Right kidney (tissue), 9 donors: ENCODE measurements at places on chromosomes 16 and 17.

GRCh38 chr16:65490286-65490685, 368.4 kb upstream of the CDH11 start:
- no peak for DNase-seq

DNA sequence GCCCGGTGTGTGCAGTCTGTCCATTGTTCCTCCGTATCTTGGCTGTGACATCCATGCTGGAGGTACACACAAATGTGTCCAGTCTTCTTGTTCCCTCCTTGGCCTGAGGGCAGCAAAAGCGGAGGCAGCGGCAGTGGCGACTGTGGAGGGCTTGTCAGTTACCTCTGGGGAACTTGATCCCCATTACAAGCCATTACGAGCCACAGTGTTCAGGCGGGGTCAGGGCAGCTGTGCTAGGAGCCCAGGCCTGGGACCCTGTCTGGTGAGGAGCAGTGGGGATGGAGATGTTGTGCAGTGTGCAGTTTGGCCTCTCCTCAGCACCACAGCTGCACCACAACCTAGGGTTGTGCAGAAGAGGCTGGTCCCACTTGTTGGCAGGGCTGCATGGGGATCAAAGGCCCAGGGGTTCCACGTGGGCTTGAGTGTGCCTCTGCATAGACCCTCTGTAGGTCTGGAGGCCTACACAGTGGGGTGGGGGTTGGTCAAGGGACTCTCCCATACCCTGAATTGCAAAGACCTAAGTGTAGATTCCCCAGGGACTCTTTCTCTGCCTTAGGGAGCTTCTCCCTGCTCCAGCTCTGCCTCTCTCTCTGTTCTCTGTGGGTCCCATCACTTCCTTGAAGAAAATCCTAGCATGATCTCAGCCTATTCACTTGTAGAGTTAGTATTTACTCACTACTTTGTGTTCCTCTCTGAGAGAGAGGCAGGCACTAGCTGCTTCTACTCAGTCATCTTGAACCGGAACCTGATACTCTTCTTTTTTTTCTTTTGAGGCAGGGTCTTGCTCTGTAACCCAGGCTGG, 58.8 kb downstream of the SLFN11 start:
- no peak for DNase-seq

GRCh38 chr16:21683184-21683583, 19.4 kb downstream of the OTOA start:
- DNase-seq = no peak

DNA sequence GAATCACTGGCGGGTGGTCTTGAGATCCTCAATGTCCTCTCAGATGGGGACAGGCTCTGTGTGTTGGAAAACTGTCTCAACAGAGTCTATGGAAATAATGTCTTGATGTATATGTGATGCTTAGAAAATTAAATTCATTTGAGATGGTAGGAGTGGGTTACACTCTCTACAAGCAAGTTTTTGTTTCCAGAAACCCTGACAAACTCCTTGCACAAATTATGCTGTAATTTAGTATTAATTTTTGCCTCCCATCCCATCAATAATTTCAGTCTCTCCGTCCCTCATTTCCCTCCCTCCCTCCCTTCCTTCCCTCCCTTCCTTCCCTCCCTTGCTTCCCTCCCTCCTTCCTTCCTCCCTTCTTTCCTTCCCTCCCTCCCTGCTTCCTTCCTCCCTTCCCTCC, 488.0 kb upstream of the C16orf82 start:
- DNase-seq = no peak

DNA sequence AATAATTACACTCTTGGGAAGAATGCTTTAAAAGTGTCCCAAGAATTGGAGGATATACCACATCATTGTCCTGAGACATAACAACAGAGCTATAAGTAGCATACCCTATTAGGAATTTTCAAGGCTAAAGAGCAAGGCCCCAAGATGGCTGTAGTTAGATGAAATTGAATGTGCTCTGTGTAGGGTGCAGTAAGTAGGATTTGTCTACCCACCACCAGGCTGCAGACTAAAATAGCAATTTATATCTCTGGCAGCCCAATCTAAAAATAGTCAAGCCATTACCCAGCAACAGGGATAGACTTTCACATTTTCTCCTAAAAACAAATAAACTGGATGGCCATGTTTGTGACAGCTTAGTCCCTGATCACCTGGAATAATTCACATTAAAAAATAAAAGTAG, 5.6 kb downstream of the MMD start:
- no peak for DNase-seq

DNA sequence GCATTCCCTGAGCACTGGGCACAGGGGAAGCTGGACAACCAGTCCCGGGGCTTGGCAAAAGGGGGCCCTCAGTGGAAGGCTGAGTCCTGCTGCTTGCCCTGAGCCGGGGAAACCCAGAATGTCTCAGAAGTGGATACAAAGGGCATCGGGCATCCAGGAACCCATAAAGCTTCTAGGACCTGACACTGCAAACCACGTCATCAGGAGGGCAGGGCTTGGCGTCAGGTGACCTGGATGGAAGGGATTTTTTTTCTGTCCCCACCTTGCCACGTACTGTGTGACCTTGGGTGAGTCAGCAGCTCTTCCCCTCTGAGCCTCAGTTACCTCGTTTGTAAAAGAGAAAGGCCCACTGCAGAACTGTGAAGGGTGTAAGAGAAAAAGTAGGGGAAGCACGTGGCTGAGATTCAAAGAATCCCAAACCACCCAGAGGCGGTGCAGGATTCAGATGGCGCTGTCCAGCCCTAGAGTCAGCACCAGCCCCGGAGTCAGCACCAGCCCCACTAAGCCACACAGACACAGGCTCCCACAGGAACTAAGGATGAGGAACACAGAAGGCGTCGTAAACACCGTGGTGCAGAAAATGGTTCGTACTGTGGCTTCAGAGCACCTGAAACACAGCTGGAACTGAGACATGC, 53.7 kb downstream of the C16orf95 start:
- no peak for DNase-seq

GRCh38 chr16:66477028-66477515, 50.0 kb downstream of the BEAN1 start:
- no peak for DNase-seq

- DNase-seq = no peak
These were observed 9.9 kb downstream of the C16orf46 start for GRCh38 chr16:81067166-81067565.

GRCh38 chr17:29584452-29585079, 4.9 kb downstream of the GIT1 start:
- no peak for DNase-seq

DNA sequence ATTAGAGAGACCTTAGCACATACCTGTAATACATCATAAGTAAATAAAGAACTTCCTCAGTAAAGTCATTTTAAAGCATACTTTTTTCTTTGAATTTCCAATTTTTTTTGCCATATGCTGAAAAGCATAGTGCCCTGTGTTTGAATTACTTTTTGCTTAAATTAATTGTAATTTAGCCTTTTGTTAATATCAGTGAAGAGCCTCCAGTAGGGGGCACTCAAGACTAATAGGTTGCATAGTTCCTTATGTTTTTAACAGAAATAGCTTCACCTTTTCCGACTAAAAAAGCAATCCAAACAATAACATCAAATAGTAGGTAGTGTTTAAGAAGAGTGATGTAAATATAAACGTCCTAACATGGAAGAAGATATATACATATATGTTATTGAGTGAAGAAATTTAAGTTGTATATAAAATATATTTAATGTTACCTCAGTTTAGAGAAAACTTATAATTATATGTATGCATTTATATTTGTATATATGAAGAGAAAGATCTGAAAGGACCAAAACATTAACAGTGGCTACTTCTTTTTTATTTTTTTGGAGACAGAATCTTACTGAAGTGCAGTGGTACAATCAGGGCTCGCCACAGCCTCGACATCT, 18.6 kb downstream of the RAD51C start:
- no peak for DNase-seq

DNA sequence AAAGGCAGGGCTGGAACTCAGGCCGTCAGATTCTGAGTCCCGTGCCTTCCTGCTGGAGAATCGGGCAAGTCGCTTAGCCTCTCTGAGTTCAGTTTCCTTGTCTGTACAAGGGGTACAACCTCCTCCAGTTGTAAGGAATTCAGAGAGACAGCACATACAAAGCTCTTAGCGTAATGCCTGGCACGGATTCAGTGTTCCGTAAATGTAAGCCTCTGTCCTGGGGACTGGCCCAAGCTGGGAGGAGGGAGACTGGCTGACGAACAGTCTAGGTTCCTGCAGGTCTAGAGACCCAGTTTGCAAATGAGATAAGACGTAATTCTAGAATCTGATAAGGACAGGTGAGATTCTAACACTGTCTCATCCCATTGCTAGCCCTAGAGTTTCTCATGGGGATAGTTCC, 9.9 kb downstream of the METTL22 start:
- DNase-seq = no peak

DNA sequence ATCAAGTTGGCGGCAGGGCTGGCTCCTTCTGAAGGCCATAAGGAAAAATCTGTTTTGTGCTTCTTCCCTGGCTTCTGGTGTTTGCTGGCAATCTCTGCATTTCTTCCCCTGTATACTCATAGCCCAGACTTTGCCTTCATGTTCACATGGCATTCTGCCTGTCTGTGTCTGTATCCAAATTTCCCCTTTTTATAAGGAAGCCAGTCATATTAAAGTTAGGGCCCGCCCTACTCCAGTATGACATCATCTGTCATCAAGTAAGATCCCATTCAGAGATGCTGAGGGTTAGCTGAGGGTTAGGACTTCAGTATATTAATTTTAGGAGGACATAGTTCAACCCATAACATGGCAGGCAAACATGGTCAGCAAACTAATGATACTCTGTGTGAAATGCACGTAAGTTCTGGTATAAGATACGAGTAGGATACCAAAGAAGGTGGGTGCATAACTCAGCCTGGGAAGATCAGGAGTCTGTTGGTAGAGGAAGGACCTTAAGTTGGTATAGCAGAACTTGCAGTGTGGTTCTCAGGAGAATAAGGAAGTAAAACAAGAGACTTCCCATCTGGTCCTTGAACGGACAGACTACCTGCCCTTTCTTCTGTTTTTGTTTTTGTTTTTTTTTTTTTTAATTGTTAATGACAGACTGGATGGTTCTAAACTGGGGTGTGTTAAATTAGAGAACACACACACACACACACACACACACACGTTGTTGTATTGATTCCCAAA, 13.9 kb downstream of the MAP2K6 start:
- no peak for DNase-seq

DNA sequence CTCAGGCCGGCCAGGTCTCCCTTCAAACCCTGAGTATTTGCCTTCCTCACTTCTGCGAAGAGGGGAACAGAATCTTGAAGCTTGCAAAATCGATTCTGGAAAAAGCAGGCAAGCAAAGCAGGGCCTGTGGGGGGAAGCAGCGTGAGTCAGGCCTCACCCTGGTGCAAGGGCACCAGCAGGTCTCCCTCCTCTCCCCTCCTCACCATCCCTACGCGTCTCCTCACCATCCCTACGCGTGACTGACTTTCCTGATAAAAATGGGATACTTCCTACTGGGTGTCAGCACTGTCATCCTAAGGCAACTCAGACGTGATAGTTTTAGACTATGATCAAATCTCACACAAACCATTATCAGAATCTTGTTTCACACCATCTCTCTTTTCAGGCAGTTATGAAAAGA, 12.1 kb downstream of the CMTM3 start:
- no peak for DNase-seq

GRCh38 chr17:19631905-19632304, 16.6 kb upstream of the ALDH3A2 start:
- no peak for DNase-seq

DNA sequence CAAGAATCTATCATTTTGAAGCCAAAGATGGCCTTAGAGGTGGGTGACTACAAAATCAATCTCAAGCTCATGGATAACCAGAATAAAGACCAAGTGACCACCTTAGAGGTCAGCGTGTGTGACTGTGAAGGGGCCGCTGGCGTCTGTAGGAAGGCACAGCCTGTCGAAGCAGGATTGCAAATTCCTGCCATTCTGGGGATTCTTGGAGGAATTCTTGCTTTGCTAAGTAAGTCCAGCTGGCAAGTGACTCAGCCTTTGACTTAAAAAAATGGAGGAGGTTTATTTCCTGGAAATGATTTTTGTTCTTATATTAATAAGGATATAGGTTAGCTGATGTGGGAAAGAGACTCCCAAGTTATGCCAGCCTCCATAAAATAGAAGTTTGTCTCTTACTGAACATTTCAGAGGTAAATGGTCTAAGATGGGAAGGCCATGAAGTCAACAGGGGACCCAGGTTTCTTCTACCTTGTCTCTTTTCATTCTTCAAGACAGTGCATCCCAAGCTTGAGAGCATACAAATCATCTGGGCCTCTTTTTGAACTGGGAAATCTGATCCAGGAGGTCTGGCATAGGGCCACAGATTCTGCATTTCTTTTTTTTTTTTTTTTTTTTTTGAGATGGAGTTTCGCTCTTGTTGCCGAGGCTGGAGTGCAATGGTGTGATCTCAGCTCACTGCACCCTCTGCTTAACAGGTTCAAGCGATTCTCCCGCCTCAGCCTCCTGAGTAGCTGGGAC, 19.8 kb upstream of the TANGO6 start:
- DNase-seq = no peak

GRCh38 chr17:50165867-50166517, at the start of gene SGCA:
TSS of gene SGCA (plus strand) at chr17:50166005. CDS start at chr17:50166041, 36 bp downstream.
- DNase-seq = no peak

GRCh38 chr16:57179215-57179828, 6.5 kb downstream of the PSME3IP1 start:
- no peak for DNase-seq

GRCh38 chr17:46053911-46054534, 55.0 kb downstream of the STH start:
- DNase-seq = no peak

DNA sequence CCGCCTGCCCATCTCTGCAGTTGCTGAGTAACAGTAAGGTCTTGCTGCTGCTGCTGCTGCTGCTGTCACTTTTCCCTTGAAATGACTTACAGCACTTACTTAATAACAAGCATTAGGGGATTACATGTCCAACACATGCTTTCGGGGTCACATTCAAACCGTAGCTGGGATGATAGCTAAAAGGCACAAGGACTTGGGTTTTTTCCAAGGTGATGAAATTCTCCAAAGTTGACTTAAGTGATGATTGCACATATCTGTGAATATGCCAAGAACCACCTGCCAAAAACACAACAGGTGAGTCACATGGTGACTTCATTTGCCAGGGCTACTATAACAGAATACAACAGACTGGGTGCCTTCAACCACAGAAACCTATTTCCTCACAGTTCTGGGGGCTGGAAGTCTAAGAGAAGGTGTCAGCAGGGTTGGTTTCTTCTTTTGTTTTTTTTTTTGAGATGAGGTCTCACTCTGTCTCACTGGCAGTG, 121.9 kb upstream of the TNRC6C start:
- no peak for DNase-seq

- no peak for DNase-seq
These were observed 52.4 kb upstream of the ENDOV start for GRCh38 chr17:80362428-80363119.

- no peak for DNase-seq
These were observed 13.5 kb downstream of the MPG start for GRCh38 chr16:91484-91883.

GRCh38 chr17:4786516-4786915, 352 bp upstream of the VMO1 start:
- peak; percentile 32 for DNase-seq

GRCh38 chr17:77188084-77189066, 47.6 kb downstream of the SEC14L1 start:
- no peak for DNase-seq

GRCh38 chr16:58053682-58054005, 28.1 kb downstream of the MMP15 start:
- no peak for DNase-seq
